ENCODE measurements at places on chromosomes 7 and 10. TPM values are rescaled to one million over a fixed set of nuclear protein-coding genes. Genes with fewer than 3 reads are reported as not detected.
A peak's percentile ranks its signal among the peaks of the same experiment; 100 is the strongest.

The GCK gene
- 12.8 TPM for total RNA-seq

The CYP3A5 gene
- total RNA-seq = not detected

The MNX1 gene
- not detected for total RNA-seq

The SLC39A12 gene
- not detected for total RNA-seq

The EMX2 gene
- total RNA-seq = 0.76 TPM

The TEX36 gene
- not detected for total RNA-seq

The NFKB2 gene
- total RNA-seq = 14.2 TPM

The CALHM1 gene
- total RNA-seq = not detected

The SPDYE1 gene
- total RNA-seq = not detected

The MMD2 gene
- total RNA-seq = not detected

DNA sequence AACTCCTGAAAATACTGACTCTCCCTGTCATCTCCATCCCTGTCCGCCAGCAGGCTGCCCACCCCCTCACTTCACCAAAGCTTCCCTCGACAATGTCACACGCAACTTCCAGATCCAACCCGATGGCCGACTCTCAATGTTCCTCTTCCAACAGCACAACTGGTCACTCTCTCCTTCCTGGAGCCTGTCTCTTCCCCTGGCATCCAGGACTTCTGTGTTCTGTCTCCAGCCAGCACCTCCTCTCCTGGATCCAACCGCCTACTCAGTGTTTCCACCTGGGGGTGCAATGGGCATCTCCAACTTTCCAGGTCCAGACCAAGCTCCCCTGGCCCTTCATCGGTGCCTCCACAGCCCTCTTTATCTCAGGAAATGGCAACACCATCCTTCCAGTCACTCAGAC lies 8.6 kb downstream of the CPA5 start:
- no peak for DNase-seq

- no peak for DNase-seq
Measured at GRCh38 chr10:88805361-88805760, 2.8 kb downstream of the LIPM start.

DNA sequence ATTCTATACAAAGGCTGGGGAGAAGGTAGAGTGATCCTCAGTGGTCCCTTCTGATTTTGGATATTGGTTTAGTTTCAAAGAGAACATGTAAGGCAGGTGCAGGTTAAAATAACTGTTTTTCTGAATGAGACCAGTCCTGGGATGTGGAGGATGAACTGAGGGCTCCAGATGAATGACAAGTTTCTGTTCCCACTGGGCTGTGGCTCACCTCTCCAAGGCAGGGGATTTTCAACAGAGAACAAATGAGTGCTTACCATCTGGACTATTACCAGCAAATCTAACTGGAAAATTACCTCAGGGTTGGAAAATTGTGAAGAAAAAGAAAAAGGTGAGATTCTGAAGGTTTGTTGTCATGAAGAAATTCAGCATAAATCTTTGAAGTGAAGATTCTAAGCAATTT lies 8.0 kb downstream of the LAMB4 start:
- no peak for DNase-seq

- DNase-seq = no peak
Measured at GRCh38 chr10:89475125-89475524, 60.3 kb downstream of the SLC16A12 start.

DNA sequence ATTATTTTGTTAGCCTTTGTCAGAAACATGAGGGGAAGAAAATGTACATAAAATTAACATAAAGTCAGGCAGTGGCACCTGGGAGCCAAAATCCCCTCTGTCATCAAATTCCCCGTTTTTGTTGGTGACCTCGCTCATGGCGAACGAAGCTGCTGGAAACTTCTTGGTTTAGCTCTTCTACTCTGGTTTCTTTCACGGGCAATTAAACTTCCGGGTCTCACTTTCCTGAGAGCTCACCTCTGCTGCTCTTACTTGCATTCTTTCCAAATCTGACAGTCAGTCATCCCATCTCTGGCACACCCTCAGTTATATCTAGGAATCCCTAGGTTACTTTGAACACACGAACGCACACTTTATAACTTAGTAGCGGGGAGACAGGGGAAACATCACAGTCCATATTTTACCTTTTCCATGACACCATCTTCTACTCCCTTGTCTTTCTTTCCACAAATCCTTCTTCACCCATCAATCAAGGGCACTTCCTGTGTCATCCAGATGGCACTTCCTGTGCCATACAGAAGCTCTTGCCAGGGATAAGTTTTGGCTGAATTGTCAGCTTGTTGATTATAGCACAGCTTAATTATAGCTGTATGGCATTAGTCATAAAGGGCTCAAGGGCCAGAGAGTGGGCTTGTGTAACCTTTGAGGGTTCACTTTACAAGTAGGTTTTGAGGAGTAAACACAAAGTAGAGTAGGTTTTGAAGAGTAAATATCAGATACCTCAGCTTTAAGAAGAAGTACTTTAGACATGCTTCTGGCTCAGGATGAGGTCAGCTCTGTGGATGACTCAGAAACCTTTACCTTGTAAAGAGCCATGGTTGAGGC lies 105.1 kb downstream of the GATA3 start:
- no peak for DNase-seq

GRCh38 chr10:96656198-96656577 lies 64.1 kb downstream of the PIK3AP1 start:
- no peak for DNase-seq

DNA sequence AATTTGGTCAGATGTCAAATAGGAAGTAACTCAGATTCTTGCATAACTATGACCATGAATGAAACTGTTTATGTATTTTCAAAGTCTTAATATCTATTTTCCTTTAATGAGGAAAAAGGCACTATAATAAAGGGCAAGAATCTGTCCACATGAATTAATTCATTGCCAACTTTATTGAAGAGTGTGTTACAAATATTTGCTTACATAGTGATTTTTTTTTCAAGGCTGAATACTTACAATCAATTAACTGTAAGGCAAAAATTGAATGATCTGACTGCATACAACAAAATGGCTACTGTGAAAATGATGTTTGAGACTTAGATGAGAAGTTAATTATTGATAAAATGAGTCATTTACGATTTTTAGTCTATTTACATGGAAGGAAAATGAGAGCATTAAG lies 475.0 kb downstream of the DNAJB9 start:
- no peak for DNase-seq

GRCh38 chr7:36638140-36638539 lies 86.2 kb downstream of the AOAH start:
- DNase-seq = no peak

DNA sequence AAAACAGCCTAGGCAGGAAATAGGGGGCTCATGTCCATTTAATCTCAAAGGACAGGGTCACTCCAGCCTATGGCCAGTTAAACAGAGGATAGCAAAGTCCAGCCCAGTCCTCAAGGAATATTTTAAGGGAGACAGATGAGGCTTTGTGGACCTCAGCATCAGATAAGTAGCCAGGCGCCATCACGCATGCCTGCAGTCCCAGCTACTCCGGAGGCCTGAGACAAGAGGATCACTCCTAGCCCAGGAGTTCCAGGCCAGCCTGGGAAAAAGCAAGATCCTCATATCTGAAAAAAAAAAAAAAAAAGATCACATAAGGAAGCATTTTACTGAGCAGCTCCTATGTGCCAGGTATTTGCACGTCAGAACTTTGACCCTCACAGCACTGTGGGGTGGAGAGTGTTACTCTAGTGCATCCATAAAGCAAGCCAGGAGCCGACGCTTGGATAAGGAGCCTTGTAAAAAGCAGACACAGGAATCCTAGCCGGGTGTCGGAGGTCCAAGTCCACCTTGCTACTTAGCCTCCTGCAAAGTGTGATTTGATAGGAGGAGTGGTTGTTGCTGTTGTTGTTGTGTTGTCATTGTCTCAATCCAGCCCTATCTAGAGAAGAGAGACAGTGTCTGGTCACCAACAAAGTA lies 61.8 kb upstream of the DOCK1 start:
- DNase-seq = no peak

- DNase-seq = no peak
Measured at GRCh38 chr10:11898372-11899066, 75.4 kb downstream of the PROSER2 start.

DNA sequence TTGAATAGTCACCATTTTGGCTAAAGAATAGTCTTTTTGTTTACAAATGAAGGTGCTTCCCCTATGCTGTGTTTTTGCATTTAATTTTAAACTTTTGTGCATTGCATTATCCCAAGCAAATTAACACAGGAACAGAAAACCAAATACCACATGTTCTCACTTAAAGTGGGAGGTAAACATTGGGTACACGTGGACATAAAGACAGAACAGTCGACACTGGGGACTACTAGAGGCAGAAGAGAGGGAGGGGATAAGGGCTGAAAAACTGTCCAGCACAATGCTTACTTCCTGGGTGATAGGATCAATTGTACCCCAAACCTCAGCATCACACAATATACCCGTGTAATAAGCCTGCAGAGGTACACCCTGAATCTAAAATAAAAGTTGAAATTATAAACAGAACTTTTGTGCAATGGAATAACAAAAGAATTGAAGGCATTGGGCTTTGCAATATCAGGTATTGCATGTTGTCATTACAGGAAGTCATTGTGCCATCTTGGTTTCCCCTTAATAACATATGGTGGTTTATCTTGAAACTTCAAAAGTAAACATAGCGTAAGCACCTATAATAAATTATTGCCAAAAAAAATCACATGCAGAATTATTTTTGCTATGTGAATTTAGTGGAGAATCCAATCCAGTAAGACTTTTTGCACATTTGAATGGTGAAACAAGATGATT lies 16.1 kb downstream of the ADD3 start:
- DNase-seq = no peak

DNA sequence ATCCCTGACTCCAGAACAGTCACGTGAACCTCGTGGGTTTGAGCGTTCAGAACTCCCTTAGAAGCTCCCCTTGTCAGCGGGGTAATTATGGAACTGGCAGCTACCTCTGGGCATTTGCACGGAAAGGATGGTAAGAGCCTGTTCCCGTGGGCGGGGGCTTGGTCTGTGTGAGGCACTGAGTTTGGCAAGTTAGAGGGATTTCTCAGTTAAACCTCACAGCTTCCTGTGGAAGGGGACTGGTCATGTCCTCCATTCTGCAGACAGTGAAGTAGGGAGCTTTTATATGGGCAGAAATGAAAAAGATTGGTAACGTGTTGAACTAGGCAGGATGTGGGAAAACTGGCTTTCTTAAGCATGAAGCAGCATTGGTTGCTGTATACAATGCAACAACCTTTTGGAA lies 16.0 kb downstream of the PALD1 start:
- no peak for DNase-seq

DNA sequence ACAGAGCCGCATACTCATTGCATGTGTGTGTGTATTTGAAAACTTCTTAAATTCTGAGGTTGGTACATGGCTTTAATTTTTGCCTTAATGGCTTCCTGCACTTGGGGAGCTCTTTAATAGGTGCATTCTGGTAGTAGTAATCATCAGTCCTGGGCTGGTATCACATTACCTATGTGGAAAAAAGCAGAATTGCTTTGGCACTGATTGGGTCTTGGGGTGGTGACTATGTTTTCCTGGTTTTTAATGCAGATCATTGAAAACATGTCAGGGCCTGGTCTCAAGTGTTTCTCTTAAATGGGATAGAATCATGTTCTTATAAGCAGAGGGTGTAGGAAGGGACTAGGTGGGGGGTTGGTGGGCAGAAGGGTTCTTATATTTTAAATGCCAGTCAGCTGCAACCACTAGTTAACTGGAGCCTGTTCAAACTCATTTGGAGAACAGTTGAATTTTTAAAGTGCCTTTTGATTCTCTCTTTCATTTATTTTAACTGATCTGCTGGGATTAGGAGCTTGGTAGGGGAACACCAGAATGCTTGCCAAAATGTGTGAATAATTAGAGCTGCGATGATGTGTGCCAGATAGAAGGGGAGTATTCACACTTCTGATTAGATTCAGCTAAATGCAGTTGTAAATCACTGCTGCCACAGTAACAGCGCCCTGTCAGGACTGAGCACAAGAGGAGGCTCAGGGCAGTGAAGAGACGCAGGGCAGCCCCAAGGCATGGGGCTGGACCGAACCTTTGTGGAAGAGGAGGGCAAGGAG lies 633.5 kb upstream of the GALNT17 start:
- DNase-seq = no peak

GRCh38 chr10:133292919-133293809 lies 15.5 kb downstream of the TUBGCP2 start:
- DNase-seq = peak; percentile 40

- no peak for DNase-seq
Measured at GRCh38 chr10:70087616-70088307, 35.1 kb downstream of the MACROH2A2 start.

GRCh38 chr10:23432166-23432565 lies 6.7 kb upstream of the OTUD1 start:
- no peak for DNase-seq

- DNase-seq = no peak
Measured at GRCh38 chr7:155483868-155484325, 26.0 kb downstream of the EN2 start.

- no peak for DNase-seq
Measured at GRCh38 chr10:18351421-18351820, 211.2 kb downstream of the CACNB2 start.

- no peak for DNase-seq
Measured at GRCh38 chr10:10317151-10317550, 700.5 kb upstream of the CELF2 start.
